Panc1 (cell line): ENCODE measurements at places on chromosomes 6 and 20. TPM values are rescaled to one million over a fixed set of nuclear protein-coding genes. Genes with fewer than 3 reads are reported as not detected.
A peak's percentile ranks its signal among the peaks of the same experiment; 100 is the strongest.

The BTBD9 gene
- total RNA-seq: 12.8 TPM

DNA sequence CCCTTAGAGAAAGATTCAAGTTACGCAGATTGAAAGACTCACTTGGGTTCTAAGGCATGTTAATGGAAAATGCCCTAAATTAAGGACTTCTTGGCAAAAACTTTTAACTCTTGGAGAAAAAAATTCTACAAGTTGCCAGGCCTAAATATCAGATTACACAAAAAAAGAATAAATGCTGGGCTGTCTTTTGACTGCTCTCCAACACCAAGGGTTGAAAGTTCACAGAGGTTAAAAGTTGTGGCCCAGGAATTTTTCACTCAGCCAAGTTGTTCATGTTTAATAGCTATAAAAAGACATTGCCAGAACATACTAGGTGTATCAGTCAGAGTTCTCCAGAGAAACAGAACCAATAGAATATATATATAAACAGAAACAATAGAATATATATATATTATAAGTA is 268.4 kb upstream of the PRND start:
- no peak overlapping the region for H3K27ac ChIP-seq
- 0 out of 2 replicates have a peak, but pooled peaks cover 2% of the 10 kb centered on the region for H3K27me3 ChIP-seq
- no peak overlapping the region for H3K4me3 ChIP-seq
- H3K36me3 ChIP-seq: no peaks in the 10 kb centered on the region
- DNase-seq: no peak

The FOXS1 gene
- total RNA-seq: 6.3 TPM

DNA sequence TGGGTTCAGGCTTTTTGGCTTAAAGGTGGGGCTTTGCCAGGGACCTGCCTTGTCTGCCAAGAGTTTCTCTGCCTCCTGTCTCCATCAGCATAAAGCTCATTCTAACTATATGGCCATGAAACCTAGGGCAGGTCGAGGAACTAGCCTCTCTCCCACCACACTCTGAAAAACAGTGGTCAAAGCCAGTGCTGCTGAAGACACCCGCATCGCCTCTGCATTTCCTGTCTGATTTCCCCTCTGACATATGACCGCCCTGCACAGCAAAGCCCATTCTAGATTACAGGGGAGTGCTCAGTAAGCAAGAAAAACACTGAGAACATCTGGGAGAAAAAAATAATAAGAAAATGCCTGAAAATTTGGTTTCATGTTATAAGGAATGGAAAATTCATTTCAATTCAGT is 573.6 kb downstream of the PRKN start:
- H3K4me1 ChIP-seq: no peaks in the 10 kb centered on the region
- H3K4me3 ChIP-seq: no peak overlapping the region
- H3K36me3 ChIP-seq: no peaks in the 10 kb centered on the region
- no peak for DNase-seq
- H3K27ac ChIP-seq: no peak overlapping the region
- no peaks in the 10 kb centered on the region for H3K27me3 ChIP-seq

The MAS1 gene
- not detected for total RNA-seq

- no peak overlapping the region for H3K4me3 ChIP-seq
- no peaks in the 10 kb centered on the region for H3K36me3 ChIP-seq
- no peaks in the 10 kb centered on the region for H3K4me1 ChIP-seq
- DNase-seq: no peak
- no peaks in the 10 kb centered on the region for H3K27me3 ChIP-seq
- H3K27ac ChIP-seq: no peak overlapping the region
Measured at GRCh38 chr6:141403103-141403502, 729.6 kb upstream of the GJE1 start.

DNA sequence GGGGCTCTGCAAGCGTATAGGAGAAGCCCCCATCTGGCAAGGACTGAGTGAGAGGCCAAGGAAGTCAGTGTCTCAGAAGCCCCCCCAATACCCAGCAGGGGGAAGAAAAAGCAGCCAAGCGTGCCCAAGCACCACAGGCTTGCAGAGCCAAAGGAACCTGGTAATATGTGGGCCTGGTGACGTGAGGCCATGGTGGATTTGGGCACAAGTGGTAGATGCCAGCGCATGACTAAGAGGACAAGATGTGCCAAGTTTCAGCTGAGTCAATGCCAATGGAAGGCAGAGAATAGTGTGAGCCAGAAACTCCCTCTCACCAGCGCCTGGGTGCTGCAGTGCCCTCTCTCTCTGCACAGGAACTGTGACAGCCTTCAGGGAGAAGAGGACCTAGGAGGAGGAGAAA is 110.0 kb downstream of the QRSL1 start:
- no peak for DNase-seq
- H3K4me1 ChIP-seq: no peaks in the 10 kb centered on the region
- H3K36me3 ChIP-seq: no peaks in the 10 kb centered on the region
- H3K27me3 ChIP-seq: no peaks in the 10 kb centered on the region
- H3K4me3 ChIP-seq: no peak overlapping the region

DNA sequence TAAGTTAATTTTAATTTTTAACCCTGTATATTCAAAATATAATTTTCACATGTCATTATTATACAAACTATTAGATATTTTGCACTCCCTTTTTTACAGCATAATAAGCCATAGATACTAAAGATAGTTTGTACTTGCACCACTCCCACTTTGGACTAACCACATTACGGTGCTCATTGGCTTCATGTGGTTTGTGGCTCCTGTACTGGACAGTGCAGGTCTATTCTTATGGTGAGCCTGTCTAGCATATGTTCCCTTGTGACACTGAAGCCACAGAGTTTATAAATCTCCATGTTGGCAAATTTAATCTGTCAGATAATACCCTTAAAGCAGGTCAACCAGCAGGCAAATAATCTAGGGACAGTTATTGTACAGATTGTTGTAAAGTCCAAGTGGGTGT is 354.4 kb upstream of the KCNQ5 start:
- no peak for DNase-seq
- H3K27me3 ChIP-seq: no peaks in the 10 kb centered on the region
- H3K4me3 ChIP-seq: no peak overlapping the region

GRCh38 chr6:42436825-42437224 is 14.9 kb downstream of the TRERF1 start:
- H3K27me3 ChIP-seq: no peaks in the 10 kb centered on the region
- no peak overlapping the region for H3K4me3 ChIP-seq
- H3K36me3 ChIP-seq: no peaks in the 10 kb centered on the region
- no peak overlapping the region for H3K27ac ChIP-seq

DNA sequence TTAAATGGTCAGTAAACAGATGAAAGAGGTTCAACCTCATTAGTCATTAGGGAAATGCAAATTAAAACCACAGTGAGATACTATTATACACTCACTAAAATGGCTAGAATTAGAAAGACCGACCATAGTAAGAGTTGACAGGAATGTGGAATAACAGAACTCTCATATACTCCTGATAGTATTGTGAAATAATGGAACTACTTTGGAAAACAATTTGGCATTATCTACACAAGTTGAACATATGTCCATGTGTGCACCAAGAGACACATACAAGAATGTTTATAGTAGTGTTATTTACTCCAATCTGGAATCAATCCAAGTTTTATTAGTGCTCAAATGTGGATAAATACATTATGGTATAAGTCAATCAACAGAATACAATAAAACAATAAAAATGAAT is 59.6 kb downstream of the AK9 start:
- no peak for DNase-seq
- no peaks in the 10 kb centered on the region for H3K4me1 ChIP-seq
- no peak overlapping the region for H3K27ac ChIP-seq
- H3K36me3 ChIP-seq: no peaks in the 10 kb centered on the region
- peaks cover 4% of the 10 kb centered on the region for H3K27me3 ChIP-seq

The TCF15 gene
- not detected for total RNA-seq

- H3K27me3 ChIP-seq: no peaks in the 10 kb centered on the region
- no peaks in the 10 kb centered on the region for H3K36me3 ChIP-seq
- H3K27ac ChIP-seq: peak overlapping the region; percentile 83
- H3K4me1 ChIP-seq: peaks cover 49% of the 10 kb centered on the region
Measured at GRCh38 chr6:134060491-134061106, 8.2 kb upstream of the SLC2A12 start.

- no peak overlapping the region for H3K4me3 ChIP-seq
- H3K27ac ChIP-seq: peak overlapping the region; percentile 30; the same call in 1 of the 2 replicates
- DNase-seq: no peak
- peaks cover 21% of the 10 kb centered on the region for H3K4me1 ChIP-seq
- no peaks in the 10 kb centered on the region; the same call in 1 of the 2 replicates for H3K36me3 ChIP-seq
Measured at GRCh38 chr6:45438849-45439406, 61.2 kb upstream of the SUPT3H start.

The NRSN1 gene
- not detected for total RNA-seq

The CCN6 gene
- 3.0 TPM for total RNA-seq

The RING1 gene
- total RNA-seq: 33.7 TPM

GRCh38 chr6:140845701-140846100 is 1287.0 kb upstream of the GJE1 start:
- H3K27me3 ChIP-seq: no peaks in the 10 kb centered on the region

The MLN gene
- not detected for total RNA-seq

The LAMP5 gene
- total RNA-seq: not detected

The ACSS1 gene
- total RNA-seq: 32.2 TPM

DNA sequence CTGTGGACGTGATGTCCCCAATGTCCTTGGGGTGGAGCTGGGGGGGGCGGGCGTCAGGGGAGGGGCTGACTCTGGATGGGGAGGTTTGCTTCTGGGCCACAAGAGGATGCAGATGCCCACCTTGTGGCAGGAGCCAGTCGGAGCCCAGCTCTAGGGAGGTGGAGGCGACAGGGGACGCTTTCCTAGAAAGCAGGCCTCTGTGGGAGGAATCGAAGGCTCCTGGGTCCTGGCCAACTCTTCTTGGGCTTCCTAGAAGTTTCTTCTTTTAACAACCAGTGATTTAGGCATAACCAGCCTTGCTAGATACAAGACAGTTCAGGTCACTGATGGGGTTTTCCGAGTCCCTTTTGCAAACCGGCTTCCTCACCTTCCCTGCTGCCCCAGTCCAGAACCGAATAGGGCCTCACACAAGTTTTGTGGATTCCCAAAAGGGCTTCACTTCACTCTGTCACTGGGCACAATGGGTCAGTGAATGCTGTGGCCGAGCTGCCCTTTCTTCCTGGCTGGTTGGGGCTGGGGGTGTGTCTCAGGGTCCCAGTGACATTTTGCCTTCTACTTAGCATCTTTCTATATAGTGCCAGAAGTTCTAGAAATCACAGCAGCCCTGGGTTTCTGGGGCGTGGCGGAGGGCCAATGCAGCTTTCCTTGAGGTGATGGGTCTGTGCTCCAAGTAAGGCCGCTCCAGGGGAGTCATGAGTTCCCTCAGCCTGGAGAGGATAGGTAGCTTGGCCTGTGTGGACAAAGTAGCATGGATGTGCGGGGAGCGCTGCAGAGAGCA is 78.4 kb upstream of the FOXP4 start:
- peaks cover 4% of the 10 kb centered on the region; the same call in 1 of the 2 replicates for H3K27me3 ChIP-seq
- no peak overlapping the region for H3K4me3 ChIP-seq
- H3K36me3 ChIP-seq: no peaks in the 10 kb centered on the region
- DNase-seq: no peak

DNA sequence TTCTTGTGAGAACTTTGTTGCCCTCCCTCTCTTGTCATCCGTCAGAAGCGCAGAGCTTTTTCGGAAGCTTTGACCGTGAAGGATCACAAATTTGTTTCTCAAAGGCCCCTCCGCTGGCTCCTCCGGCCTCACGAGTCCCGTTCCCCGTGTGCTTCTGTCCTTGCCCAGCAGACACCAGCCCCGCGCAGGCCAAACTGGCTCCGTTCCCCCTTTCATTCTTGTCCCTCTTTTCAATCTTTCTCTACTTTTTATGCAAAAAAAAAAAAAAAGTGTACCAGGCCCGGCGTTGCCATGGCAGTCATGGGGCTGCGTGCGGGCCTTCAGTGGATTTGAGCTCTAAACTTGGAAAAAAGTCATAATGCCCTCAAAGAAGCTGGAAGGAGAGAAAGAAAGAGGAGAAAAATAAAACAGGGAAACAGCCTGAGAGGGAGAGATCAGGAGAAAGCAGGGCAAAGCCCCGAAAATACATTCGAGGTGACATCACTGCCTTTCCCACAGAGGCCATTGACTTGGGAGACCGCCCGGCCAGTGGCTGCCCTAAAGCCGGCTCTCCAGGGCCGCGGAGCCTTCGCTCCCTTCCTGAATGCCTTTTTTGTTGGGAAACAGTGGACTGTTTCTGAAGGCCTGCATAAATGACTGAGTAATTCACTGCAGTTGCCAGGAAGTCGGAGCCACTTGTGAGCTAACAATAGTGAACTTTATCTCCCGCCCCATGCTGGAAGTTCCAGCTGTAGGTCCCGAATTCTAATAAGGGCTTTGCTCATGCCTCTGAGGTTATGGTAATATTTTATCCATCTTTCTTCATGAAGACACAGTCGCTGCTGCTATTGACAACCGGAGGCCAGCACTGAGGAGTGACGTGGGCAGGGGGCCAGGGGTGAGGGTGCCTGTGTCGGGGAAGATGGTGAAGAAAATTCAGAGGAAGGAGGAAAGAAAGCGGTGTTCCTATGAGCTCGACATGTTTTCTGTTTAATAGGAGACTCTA is 670.9 kb downstream of the QKI start:
- H3K4me1 ChIP-seq: no peaks in the 10 kb centered on the region
- no peaks in the 10 kb centered on the region for H3K27me3 ChIP-seq
- H3K36me3 ChIP-seq: no peaks in the 10 kb centered on the region
- H3K27ac ChIP-seq: no peak overlapping the region

- no peaks in the 10 kb centered on the region for H3K4me1 ChIP-seq
- no peak for DNase-seq
- H3K27ac ChIP-seq: no peak overlapping the region
Measured at GRCh38 chr20:20466341-20466879, 98.5 kb downstream of the INSM1 start.

GRCh38 chr6:113291751-113292445 is 565.2 kb upstream of the MARCKS start:
- H3K4me3 ChIP-seq: no peak overlapping the region
- no peaks in the 10 kb centered on the region for H3K4me1 ChIP-seq
- no peaks in the 10 kb centered on the region for H3K36me3 ChIP-seq
- H3K27me3 ChIP-seq: no peaks in the 10 kb centered on the region

DNA sequence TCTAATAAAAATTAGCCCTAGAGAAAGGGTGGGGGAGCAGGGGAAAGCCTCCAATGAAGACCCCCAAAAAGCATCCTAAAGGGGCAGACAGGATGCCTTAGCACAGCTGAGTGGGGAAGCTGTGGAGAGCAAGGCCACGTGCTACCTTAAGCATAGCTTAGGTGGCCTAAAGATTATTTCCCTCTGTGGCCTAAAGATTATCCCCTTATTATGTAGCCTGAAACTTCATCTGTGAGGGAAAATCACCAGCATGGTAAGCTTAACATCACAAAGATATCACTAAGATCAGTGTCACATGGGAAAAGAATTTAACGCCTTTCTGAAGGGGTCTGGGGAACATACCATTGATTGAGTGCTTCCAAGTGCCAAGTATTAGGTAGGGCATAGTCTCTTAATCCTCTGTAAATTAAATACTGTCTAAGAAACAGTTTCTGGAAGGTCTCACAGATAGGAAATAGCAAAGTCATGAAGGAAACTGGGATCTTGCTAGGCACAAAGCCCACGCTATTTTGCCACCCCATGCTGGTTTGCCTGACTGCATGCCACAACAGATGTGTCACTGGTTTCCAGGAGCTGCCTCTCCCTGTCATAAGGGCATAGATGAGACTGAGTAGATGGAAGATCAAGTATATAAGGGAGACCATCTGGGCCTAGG is 170.0 kb downstream of the HACE1 start:
- no peak overlapping the region for H3K27ac ChIP-seq
- H3K36me3 ChIP-seq: no peaks in the 10 kb centered on the region
- no peak overlapping the region for H3K4me3 ChIP-seq
- no peak for DNase-seq
- H3K4me1 ChIP-seq: no peaks in the 10 kb centered on the region; the same call in 1 of the 2 replicates
- no peaks in the 10 kb centered on the region for H3K27me3 ChIP-seq
